ENCODE measurements at places on chromosomes 6 and 20. TPM values are rescaled to one million over a fixed set of nuclear protein-coding genes. Genes with fewer than 3 reads are reported as not detected.

Gene BPIFA1
- not detected for total RNA-seq

Gene DEFB119
- not detected for total RNA-seq

Gene BLOC1S5
- 26.4 TPM for total RNA-seq

Gene TNFRSF6B
- total RNA-seq, result 1.6 TPM

Gene PI3
- total RNA-seq, result 0.40 TPM

Measured in SK-MEL-5 (cell line).